ENCODE measurements at places on chromosomes 7 and 10.
A peak's percentile ranks its signal among the peaks of the same experiment; 100 is the strongest.

DNA sequence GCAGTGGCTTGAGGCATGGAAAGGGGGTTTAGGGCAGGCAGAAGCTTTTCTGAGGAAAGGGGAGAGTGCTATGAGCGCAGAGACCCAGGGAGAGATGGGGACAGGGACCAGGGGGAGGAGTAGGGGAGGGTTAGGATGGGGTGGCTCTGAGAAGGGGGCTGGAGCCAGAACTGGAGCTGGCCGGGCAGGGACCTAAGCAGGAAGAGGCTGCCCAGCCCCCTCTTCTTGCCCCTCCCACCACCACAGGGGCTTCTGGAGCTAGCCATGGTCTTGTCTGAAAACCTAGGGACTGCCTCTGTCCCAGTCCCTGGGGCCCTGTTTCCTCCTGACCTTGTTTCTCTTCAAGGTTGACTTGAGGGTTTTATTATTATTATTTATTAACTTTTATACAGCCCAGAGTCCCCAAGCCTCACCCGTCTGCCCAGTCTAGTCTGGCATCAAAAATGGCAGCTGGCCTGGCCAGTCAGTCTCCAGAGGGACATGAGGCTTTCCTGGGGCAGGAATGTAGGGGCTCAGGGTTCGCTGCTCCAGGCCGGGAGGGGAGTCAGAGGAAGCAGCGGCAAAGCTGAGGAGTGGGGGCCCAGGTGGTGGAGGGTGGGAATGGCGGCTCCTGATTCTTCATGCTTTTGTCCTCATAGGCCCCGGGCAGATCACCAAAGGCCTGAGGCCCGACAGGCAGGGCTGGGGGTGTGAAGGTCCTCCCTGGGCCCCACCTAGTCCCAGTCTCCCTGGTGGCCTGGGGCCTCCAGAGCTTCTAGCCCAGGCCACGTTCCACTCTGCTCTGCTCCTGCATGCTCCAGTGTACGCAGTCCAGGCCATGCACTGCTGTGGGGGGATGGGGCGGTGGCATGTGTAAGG, 5.7 kb downstream of the TRIM8 start:
- peak; percentile 78 for DNase-seq

- no peak for DNase-seq
Observed at GRCh38 chr7:133484086-133484485, 231.2 kb downstream of the EXOC4 start.

DNA sequence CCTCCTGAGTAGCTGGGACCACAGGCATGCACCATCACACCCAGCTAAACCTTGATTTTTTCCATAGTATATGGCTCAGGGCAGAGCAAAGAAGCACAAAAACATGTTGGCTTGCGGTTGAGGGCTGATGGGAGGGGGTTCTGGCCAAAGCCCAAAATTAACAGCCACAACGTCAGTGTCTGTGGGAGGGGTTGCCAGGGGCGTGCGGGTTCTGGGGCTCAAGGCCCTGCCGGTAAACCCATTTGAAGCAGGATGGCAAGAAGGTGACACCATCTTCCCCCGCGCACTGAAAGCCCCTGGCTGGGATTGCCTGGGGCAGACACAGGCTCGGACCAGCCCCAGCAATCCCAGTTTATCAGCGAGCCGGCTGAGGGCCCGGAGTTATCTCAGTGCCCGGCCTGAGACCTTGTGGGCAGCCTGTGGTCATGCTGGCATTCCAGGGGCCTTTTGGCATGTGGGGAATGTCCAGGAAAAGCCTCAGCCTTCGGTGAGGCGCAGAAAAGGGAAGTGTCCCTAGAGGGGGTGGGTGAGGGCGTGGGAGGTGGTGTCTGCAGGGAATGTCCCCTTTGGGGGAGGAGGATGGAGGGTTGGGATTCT, 167.7 kb upstream of the TNRC18 start:
- DNase-seq = peak; percentile 97

DNA sequence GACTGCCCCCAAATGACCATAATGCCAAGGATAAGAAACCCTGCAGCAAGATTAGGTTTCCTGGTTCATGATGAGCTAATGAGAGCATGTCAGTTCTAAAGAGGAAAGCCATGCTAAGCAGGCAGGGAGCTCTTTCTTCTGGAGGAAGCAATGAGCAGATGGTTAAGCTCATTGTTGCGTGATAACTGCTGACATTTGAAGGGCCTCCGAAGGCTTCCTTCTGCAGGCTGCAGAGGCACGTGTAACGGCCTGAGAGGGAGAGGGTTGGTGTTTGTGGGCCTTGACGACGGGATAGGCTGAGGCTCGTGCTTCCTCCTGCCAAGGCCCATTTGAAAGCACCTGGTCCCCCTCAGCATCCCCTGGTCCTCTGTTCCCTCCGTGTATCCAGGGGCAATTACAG, 63.5 kb upstream of the BTBD16 start:
- no peak for DNase-seq

DNA sequence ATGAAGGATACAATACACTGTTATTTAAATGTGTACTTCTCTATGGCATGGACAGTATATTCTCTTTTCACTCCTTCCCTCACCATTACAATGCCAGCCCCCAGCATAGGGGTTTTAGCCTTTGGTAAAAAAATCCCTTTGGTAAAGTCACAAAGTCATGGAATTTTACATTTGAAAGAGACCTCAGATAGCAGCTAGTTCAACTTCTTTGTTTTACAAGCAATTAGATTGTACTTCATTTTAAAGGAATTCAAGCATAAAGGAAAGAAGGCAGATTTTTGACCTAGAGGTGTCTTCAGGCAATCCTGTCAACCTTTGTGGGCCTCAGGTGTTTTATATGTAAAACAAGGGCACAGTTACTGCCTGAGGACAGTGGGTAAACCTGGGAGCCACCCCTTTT, 1188.4 kb upstream of the AUTS2 start:
- DNase-seq = no peak

DNA sequence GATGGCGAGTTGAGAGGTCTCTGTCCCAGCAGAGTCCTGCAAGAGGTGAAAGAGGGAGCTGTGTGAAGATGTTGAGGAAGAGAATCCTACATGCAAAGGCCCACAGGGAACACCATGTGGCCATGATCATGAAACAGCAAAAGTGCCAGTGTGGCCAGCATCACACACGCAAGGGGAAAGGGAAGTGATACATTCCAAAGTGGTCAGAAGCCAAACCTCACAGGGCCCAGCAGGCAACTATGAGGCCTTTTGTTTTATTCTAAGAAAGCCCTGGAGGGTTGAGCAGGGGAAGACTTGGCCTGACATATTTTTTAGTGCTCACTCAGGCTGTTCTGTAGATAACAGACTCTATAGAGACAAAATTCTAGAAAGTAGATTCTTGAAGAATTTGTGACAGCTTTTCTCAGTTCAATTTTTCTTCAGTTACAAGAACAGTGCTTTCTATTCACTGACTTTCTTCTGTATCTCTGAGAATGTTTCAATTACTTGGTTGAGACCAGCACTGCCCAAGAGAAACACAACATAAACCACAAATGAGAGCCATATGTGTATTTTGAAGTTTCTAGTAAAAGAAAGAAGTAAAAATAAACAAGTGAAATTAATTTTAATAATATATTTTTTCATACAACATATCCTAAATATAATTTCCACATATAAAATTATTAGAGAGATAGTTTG, 82.3 kb downstream of the HTR7 start:
- peak; percentile 79 for DNase-seq

- no peak for DNase-seq
Observed at GRCh38 chr7:151381098-151381347, 28.8 kb downstream of the WDR86 start.

- DNase-seq = no peak
Observed at GRCh38 chr10:5365928-5366327, 1.2 kb downstream of the UCN3 start.

DNA sequence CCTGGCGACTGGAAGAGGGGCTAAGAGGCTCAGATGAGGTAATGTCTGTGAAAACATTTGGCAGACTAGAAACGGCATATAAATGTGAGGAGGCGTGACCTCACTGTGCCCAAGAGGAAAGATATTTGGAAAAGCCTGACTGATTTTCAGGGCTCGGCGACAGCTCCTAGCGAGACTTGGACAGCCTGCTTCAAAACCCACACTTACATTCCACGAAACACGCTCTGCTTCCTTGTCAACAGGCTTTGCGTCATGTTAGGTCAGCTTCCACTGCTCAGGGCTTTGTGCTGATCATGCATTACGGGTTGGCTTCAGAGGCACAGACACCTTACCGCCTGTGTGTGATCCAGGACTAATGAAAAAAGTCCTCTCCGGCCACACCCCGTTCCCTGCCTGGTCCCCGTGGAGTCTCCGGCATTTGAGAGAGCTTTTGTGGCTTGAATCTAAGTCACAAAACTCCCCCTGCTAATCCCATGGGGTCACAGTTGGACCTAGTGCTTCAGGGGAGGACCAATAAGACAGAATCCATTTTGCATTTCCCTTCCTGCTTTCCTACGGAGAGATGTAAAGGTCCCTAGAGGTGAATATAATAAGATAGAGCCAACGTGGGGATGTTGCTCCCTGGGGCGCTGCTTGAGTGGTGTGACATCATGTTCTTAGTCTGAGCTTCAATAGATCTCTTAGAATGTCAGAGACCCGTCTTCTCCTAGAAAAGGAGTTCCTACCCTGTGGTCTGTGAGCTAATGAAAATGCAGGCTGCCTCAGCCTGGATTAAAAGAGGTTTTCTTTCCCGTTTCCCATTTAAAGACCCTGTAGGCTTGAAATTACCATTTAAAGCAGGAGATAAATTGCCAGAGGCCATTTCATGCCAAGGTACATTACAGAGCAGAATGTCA, 25.5 kb downstream of the FGFBP3 start:
- peak; percentile 88 for DNase-seq

GRCh38 chr7:27359181-27360125, 116.9 kb downstream of the EVX1 start:
- DNase-seq = no peak

DNA sequence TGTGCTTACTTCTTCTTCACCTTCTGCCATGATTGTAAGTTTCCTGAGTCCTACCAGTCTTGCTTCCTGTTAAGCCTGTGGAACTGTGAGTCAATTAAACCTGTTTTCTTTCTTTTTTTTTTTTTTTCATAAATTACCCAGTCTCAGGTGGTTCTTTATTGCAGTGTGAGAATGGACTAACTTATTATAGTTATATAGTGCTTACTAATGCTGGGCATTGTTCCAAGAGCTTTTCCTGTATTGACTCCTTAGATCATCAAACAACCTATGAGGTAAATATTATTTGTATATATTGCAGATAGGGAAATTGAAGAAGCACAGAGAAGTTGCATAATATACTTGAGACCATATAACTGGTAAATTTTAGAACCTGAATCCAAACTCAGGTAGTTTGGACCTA, 98.1 kb downstream of the MBL2 start:
- no peak for DNase-seq

DNA sequence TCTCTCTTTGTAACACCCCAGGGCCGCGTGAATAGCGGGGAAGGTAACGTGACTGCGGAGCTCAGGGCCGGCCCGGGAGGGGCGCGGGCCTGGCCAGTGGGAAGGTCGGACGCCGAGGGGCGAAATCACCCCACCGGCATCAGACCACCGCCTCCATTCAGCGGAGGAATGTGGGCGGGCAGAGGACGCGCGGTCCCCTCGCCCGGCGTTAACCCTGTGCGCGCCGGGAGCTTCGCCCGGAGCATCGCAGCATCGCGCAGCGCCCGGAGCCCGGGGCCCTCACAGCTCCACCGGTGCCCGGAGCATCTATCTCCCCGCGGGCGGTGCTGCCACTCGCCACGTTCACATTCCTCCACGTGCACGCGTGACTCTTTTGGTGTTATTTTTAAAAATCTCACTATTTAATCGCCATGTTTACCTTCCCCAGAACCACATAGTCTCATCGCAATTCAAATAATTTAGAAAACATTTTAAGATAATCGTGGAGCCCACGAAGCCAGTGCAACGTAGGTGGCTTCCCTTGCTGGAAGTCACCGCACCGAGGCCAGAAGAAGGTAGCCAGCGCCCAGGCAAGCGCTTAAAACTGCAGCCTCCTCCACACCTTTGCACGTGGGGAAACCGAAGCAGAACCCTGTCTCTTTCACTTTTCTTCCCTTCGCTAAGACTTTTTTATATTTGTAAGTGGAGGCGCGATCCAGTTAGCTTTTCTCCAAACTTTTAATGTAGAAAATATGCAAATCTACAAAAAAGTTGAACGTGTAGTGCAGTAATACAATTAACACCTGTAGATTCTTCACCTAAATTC, 21.8 kb downstream of the FGFBP3 start:
- DNase-seq = peak; percentile 81

GRCh38 chr7:38833329-38833728, 75.7 kb downstream of the VPS41 start:
- DNase-seq = no peak

DNA sequence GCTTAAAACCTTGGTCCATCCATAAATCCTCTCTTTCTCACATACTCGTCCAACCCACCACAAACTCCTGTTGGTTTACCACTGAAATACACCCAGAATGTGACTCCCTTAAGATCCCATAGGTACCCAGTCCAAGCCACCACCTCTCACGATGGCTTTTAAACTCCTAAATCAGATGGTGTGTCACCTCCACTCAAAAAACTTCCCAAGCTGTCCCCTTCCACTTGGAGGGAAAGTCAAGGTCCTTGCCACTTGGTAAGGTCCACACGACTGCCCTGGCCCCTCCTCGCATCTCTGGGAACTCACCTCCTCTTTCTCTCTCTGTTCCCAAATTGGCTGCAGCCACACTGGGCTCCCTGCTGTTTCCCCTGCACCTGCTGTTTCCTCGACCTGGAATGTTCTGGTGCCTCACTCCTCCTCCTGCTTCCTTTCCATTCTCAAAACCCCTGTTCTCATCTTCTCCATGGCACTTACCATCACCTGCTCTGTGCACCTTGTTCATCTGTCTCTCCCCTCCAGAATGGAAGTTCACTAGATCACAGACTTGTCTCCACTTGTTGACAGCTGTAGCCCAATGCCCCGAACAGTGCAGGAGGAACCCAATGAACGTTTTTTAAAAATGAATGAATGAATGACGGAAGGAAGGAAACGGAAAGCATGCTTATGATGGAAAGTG, 23.0 kb downstream of the ZFAND2A start:
- DNase-seq = no peak

GRCh38 chr10:113985297-113985844, 58.3 kb upstream of the ADRB1 start:
- DNase-seq = no peak

DNA sequence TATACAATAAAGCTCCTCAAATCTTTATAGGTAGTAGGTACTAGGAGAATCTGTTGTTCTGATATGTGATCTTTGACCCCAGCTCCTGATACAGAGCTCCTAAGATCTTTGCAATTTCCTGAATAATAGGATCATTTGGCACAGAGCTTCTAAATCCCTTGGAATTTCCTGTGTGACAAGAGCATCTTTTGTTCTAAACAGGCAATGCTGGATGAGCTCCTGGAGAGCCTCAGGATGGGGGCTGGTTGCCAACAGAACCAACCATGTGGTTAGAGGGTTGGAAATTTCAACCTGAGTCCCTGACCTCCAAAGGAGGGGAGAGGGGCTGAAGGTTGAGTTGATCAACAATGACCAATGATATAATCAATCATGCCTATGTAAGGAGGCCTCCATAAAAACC, 629.0 kb downstream of the CCSER2 start:
- DNase-seq = no peak

GRCh38 chr7:31095286-31096197, 43.4 kb downstream of the ADCYAP1R1 start:
- DNase-seq = no peak

GRCh38 chr10:114876169-114876568, 54.6 kb downstream of the FHIP2A start:
- no peak for DNase-seq
